T-helper 2 cell treated with Interferon-gamma antibody and Interleukin-4, amounts not matched to agents 5 μg/mL and 100 μg/mL, for 36 hours (primary cell): ENCODE measurements at places on chromosomes 13 and 19.

DNA sequence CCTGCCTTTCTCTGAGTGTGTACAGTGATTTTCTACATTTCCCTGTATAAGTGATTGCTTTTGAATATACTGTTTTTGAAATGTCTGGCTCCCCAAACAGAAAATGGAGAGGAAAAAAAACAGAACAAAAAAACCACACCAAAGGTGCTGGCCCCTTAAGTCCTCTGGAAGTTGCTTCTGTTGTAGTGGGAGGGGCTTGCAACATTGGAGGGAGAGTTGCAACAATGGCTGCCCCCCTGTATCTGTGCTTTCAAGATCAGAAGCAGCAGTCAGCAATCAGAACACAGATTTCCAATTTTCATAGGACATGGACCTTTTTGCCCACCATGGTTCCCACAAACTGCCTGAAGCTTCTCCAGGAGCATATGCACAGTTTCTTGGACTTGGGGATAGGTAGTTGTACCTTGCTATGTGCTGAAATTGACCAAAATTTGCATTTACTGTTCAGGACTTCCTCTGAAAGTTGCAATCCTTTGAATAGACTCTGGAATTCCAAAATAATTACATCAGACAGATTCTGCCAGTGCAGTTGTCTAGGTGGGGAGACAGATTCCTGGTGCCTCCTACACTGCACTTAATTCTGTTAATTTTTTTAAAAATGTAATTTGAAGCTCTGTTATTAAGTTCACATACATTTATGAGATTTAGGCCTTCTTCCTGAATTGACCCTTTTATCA, 13.8 kb downstream of the BIVM start:
- no peak for DNase-seq

DNA sequence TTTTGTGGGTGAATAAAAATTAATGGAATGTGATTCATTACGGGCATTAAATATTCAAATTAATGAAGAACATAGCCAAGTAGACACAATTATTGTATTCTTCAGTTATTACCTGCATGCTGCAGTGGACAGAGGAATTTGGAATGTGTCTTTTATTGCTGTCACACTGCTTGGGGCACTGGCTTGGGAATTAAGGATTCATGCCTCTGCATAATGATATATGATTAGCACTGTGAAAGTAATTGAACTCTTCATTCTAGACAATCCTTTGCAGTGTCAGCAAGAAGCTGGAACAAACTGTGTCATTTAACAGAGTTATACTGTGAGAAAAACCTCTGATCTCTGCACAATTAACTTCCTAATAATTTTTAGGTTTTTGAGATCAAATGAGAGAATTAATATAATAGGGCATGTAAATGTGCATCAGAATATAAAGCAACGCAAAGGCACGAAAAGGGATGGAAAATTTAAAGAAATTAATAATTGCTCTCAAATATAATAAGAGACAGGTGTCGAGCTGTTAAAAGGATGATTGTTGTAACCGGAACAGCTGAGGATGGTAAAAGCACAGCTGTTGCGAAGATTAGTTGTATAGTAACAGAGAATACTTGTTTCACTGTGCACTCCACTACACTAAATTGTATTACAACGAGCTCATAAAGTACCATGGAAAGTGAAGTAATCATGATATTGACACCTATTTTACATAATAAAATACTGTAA, 235.1 kb upstream of the MIR17HG start:
- DNase-seq: no peak

DNA sequence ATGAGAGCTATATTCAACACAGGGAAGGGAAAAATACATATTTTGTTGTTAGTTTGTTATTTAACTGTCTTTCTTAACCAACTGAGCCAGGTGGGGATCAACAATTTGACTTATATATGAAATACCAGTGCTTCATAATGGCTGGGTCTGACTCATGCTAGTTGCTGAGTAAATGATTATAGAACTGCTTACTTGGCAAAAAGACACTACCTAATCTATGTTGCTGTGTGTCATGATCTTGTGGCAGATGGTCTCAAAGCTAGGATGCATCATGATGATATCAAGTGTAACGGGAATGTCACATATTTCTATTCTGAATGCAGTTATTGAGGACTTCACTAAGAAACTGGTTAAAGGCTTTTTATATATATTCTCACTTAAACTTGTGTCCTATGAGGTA, 727.4 kb upstream of the SLITRK1 start:
- DNase-seq: no peak

DNA sequence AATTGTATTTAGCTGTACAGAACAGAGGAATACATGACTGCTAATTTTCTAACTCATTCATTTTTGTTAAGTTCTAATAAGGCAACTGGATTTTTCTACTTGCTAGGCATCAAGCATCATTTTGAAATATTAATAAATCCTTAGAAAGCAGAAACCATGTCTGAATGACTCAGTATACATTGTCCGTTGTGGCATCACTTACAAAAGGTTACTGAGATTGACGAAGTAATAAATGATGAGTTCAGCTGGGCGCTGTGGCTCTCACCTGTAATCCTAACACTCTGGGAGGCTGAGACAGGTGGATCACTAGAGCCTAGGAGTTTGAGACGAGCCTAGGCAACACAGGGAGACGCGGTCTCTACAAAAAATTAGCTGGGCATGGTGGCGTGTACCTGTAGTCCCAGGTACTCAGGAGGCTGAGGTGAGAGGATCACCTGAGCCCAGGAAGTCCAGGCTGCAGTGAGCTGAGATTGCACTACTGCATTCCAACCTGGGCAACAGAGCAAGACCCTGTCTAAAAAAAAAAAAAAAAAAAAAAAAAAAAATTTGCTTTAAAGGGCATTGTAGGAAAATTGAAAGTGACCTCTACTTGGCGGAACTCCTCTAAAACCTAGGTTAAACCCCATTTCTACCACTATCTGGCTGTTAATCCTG, 36.6 kb downstream of the LHFPL6 start:
- DNase-seq: no peak

- no peak for DNase-seq
These were observed 53.2 kb upstream of the LSM14A start for GRCh38 chr19:34118879-34119748.

DNA sequence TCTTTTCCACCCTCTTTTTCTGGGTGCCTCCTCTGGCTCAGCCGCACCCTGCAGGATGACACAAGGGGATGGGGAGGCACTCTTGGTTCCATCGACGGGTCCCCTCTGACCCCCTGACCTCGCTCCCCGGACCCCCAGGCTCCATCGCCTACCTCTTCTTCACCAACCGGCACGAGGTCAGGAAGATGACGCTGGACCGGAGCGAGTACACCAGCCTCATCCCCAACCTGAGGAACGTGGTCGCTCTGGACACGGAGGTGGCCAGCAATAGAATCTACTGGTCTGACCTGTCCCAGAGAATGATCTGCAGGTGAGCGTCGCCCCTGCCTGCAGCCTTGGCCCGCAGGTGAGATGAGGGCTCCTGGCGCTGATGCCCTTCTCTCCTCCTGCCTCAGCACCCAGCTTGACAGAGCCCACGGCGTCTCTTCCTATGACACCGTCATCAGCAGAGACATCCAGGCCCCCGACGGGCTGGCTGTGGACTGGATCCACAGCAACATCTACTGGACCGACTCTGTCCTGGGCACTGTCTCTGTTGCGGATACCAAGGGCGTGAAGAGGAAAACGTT, 24.0 kb downstream of the LDLR start:
- no peak for DNase-seq

DNA sequence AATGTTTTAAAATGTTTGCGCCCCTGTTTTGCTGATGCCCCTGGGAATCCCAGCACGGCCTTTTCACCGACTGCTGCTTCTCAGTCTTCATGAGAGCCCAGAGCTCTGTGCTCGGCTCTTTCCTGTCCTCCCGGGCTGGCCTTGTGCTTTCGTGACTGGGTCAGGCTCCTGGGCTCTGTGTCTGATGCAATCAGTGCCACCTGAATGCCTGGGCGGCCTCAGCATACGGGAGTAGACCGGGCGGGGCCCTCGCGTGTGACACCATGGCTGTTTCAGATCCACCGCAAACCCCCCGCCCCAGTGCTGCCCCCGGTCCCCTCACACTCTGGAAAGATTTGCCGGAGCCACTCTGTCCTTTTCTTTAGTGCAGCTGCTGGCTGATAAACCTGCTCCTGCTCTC, 21.4 kb downstream of the PABPC3 start:
- no peak for DNase-seq

GRCh38 chr13:44340508-44340907, 33.1 kb upstream of the SERP2 start:
- no peak for DNase-seq

- DNase-seq: no peak
These were observed 531.1 kb downstream of the IRS2 start for GRCh38 chr13:109255141-109255856.

- DNase-seq: peak; percentile 65
These were observed at the start of gene ARHGEF1 for GRCh38 chr19:41882568-41883462. TSS of gene ARHGEF1 (plus strand) at chr19:41883184. CDS start at chr19:41888083, 4,899 bp downstream.
